GOT3 (cell line): ENCODE measurements at places on chromosomes 3 and 15.

- no peak for DNase-seq
These were observed 29.6 kb downstream of the ONECUT1 start for GRCh38 chr15:52760562-52760961.

GRCh38 chr15:85702321-85703101 lies 92.2 kb downstream of the KLHL25 start:
- DNase-seq = no peak

DNA sequence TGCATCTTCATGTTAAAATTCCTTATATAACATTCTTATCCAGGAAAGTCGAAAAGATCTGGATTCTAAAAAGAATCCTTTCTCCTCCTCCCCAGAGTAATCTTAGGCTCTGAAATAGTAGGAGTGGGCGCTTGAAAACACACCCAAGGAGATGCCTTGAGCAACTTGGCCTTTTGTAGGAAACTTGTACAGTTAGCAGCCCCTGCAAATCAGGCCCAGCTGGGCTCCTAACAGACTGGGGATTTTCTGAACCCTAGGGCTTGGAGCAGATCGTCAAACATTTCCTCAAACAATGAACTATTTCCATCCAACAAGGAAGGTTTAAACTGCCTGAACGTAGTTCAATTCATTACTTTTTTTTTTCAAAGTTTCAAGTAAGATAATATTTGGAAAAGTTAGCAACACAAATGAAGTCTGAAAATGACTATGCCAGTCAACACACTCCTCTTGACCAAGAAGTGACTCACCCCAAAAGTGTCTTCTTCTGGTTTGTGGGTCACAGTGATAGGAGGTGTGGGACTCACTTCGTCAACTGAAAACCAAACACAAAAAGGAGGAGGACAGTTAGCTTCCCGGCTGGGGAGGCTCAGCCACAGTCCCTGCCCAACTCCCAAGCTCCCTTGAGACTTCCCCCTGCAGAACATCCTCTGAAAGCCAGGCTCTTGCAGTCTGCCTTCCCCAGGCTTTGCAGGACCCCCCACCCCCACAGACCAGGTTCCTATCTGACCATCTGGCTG lies 129.7 kb downstream of the NTRK3 start:
- no peak for DNase-seq

DNA sequence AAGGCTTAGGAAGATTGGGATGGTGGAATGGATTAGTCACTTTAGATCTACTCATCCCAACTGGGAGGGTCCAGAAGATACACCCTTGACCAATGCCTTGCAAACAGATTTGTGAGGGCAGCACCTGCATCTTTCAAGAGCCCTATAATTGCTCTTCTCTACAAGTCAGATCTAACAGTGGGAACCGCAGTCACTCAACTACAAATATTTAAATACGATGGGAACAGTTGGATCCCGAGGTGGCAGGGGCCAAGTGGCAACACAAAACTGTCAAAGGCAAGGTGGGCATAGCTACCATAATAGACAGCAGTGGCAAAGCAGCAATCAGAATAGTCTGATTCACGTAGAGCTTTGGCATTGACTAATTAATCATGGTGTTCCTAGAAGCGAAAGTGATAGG lies 152.0 kb downstream of the TBC1D5 start:
- no peak for DNase-seq

DNA sequence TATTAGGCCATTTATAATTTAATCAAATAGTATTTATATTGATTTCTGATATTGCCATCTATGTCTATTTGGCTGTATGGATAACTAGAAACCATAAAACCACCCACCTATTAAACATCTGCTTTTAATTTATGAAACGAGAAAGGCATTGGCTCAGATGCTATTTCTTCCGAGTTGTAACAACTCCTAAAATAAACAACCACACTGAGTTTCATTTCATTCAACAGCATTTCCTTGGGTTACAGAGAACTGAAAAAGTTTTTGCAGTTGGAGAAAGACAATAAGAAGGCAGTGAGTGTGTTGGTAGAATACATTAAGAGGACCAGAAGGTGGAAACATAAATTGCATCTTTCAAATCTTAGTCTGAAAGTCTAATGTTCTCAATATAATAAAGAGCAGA lies 79.1 kb downstream of the AQR start:
- DNase-seq = no peak

DNA sequence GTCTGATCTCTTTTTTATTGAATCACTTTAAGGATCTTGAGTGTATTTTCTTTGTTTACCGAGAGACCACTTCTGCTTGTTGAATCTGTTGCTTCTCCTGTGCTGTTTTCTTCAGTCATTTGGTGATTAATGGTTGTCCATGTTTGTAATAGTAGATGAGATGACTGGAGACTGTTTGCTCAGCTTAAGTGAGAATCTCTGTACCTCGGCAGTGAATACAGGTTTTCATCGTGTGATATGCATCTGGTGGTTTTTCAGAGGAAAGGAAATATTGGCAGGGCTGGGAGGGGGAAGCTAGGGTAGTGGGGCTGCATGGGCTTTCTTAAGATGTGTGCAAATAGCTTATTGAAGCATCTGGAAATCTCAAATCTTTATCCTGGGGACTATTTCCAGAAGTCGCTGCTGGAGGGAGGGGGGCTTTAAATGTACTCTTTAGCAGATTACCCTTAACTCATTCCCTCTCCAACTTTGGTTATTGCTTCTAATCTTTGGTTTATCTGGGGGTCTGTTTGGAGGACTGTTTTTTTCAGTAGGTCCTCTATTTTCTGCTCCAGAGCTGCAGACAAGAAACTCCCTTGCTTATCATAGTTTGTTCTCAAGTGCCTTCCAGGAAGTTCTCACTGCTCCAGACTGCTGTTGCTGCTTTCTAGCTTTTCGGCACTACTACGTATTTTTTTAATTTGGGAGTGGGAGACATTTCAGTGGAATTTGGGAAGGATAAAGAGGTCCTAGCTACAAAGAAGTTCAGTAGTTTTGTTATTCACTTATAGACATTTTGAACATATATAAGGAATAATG lies 19.4 kb downstream of the CMTM8 start:
- DNase-seq = no peak

- DNase-seq = no peak
These were observed 15.8 kb upstream of the SAMMSON start for GRCh38 chr3:69983546-69984265.
